ENCODE measurements at places on chromosomes 6 and 20.

GRCh38 chr6:108989700-108990099 is 104.9 kb downstream of the SESN1 start:
- DNase-seq: no peak

- no peak for DNase-seq
Measured at GRCh38 chr6:167682125-167682524, 144.6 kb upstream of the AFDN start.

GRCh38 chr6:170181338-170181690 is 109.6 kb downstream of the DLL1 start:
- DNase-seq: no peak

DNA sequence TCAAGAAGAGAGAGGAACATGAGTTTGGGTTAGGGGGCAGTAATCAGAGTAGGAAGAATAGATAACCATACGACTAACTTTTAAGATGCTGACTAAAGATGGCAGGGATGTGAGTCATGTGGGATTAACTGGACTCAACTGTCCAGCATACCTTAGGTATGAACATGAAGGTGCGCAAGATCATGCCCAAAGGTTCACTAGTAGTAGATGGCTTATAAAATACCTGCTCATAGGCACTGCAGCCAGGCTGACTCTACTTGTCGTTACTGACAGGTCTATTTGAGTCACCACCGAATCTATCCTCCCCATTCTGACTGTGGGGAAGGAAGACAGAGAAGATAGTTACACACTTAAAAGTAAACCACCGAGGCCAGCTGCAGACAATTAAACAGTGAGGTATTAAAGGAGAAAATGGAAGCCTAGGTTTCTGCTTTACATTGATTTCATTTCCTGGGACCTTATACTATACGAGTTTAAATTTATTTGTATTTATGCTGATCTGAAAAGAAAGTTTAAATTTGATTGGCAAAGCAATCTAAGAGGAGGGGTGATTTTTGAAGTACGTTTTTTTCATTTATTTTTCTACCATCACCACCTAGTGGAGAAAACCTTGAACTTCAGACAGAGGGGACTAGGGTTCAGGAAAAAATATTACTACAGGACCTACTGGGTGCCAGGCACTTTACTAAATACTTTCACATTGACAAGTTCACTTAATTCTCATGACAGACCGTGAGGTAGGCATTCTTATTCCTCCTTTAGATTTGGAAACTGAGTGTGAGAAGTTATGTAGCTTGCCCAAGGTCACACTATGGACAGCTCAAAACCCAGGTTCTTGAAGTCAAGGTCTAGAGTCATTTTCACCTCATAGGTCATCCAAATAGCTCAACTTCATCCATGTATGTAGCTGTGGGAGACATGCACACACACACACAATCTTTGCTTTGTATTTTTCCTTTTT is 4.0 kb upstream of the WRNIP1 start:
- no peak for DNase-seq

GRCh38 chr6:78947962-78948361 is 80.6 kb downstream of the IRAK1BP1 start:
- peak; percentile 32 for DNase-seq

DNA sequence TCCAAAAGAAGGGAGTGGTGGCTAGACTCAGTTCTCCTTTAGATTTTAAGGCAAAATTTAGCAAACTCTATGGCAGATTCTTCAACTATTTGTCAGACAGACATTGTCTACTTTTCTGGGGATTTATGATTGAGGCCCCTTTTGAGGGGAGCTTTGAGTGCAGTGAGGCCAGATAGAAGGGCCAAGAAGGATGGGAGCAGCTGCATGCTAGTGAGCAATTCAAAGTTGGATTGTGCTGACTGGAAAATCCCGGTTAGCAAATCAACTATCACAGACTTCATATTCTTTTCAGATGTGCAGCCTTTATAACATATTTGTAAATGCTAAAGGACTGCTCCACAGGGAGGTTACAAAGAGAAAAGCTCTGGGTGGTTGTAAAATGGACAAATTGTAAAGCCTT is 35.0 kb upstream of the ESR1 start:
- no peak for DNase-seq

Measured in fibroblast of skin of right biceps (primary cell).